ENCODE measurements at places on chromosomes 7 and 10.

GRCh38 chr7:16926283-16926682 is 44.5 kb upstream of the AGR3 start:
- DNase-seq = no peak

DNA sequence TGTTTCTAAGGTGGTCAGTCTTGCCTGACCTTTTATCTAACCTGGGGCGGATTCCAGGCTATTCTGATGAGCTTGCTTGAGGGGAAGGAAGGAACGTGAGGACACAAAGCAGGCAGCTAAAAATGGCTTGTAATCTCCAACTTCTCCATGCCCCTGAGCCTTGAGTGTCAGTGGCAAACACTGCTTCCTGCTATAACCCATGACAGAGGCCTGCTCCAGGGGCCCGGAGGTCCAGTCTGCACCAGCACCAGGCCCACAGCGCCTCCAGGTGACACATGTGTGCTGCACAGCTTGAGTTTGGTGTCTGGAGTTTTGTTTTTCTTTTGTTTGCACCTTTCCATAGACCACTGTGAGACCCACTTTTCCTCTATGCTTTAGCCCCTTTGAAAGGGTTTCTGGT is 207.9 kb downstream of the PAXIP1 start:
- DNase-seq = no peak

DNA sequence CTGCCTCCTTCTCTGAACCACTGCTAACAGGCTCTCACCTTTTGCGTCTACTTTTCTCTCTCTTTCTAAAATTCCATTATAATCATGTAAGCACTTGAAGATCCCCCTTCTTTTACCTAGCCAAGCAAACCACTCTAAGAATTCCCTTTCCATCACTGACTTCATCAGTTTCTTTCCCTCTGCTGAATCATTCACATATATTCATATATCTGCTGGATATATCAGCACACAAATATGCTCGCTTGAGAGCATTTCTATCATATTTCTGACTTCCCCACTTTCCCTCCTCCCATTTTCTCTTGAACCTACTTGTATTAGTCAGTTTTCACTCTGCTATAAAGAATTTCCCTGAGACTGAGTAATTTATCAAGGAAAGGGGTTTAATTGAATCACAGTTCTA is 84.2 kb upstream of the LRRN3 start:
- DNase-seq = no peak

- no peak for DNase-seq
Measured at GRCh38 chr7:132066761-132067171, 509.5 kb downstream of the PLXNA4 start.

DNA sequence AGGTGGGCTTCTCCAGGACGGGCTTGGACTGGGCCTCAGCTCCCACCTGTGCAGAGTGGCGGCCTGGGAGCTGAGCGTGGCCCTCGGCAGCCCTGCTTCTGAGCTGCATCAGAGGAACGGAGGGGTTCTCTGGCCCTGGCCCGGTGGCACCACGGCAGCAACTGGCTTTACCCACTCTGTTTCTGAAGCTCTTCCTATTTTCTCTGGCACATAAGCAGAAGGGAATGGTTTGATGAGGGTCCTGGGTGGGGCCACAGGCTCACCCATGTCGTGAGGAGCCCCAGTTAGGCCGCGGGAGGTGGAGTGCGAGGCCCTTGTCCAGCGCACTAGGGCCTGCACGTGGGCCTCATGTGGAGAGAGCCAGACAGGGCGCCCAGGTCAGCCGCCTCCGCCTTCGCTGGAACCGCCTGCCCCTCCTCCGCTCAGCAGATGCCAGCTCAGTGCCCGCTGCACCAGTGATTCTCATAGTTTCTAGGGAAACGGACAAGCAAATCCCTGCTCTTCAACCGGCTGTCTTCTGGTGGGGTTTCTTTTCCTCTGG is 284.0 kb downstream of the CELF2 start:
- DNase-seq = no peak

DNA sequence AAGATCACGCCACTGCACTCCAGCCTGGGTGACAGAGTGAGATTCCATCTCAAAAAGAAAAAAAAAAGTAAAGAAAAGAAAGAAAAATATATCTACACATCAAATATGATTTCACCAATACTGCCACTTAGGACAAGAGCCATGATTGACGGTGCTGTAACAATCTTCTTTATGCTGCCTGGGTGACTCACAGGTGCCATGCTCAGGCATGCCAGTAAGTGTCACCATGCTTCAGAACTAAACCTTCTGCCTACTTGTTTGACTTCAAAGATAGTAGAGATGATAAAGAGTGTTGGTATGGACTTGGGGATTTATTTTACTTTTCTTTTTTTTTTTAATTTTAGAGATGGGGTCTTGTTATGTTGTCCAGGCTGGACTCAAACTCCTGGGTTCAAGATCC is 33.6 kb upstream of the DNMBP start:
- no peak for DNase-seq

- DNase-seq = no peak
Measured at GRCh38 chr10:90087197-90088023, 386.0 kb downstream of the KIF20B start.

GRCh38 chr10:5343979-5344378 is 20.8 kb upstream of the UCN3 start:
- no peak for DNase-seq

DNA sequence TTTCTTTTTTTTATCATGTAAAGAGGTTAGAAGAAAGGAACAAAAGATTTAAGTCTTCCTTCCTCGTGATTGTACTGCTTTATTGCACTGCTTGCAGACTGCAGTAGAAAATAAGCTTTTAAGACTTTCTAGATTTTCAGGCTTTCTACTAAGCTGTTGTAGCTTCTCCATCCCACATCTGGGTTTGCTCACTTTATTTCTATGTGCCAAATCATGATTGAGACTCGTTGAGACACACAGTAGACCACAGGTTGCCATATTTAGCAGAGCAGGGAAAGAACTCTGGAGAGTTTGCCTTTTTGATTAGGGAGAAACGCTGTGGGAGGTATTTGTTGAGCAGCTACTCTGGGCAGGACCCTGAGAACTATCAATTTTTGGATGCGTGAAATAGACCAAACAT is 89.2 kb upstream of the BTBD16 start:
- DNase-seq = no peak

- DNase-seq = no peak
Measured at GRCh38 chr7:91553410-91553895, 289.2 kb downstream of the FZD1 start.

GRCh38 chr7:48106906-48107659 is 18.0 kb downstream of the UPP1 start:
- DNase-seq = no peak

DNA sequence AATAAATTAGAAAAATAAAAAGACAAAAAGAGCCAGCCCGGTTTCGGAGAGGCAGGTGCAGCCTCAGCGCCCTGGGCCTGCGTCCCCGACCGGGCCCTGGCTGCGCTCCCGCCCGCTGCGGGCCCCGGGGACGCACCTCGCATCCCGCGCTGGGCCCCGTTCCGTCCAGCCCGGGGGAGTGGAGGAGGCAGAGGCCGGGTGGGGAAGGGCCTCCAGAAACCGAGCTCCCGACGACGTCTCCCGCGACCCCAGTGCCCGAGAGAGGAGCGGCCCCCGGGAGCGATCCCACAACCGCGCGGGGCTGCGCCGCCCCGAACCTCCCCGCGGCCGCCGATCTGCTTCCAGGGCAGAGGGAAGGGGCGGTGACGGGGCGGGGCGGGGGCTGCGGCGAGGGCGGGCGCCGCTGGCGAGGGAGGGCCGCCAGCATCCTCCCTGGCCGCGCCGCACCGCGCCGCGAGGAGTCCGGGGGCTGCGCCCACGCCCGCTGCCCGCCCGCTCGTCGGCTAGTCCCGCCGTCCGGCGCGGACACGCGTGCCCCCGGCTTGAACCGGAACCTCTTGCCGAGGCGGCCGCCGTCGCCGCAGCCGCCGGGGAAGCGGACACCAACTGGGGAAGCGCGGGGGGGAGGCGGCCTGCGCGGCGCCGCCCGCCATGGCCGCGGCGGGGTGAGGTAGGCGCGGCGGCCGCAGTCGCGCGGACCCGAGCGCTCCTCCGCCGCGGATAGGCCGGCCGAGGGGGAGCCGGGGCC is at the start of gene CCNY:
Gene CCNY (plus strand): TSS at position 426 of the 748 bp plus-strand sequence. CDS start 545 bp downstream, outside the sequence.
- DNase-seq = peak; percentile 41

- DNase-seq = no peak
Measured at GRCh38 chr7:30846378-30846777, 65.3 kb upstream of the AQP1 start.

- DNase-seq = no peak
Measured at GRCh38 chr7:43584195-43584586, 1.3 kb downstream of the STK17A start.

DNA sequence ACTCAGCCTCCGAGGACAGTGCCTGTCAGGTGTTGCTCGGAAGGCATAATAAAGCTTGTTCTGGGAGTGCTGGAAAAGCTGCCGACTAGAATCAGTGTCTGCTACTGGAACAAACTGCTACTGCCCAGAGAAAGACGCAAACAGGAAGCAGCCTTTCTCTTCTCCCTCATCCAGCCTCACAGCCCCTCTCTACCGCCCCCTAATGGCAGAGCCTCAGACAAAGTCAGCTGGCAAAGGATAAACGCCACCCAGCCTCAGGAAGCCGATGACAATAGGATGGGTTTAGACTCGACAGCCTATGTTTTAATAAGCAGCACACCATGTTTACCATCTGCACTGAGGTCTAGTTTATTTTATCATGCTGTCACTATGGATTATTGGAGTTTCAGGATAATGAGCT is 169.5 kb upstream of the LYZL1 start:
- no peak for DNase-seq

- DNase-seq = no peak
Measured at GRCh38 chr7:17903337-17903736, 37.0 kb downstream of the SNX13 start.

GRCh38 chr10:38174336-38174735 is 80.2 kb downstream of the ZNF37A start:
- DNase-seq = no peak

GRCh38 chr10:100101192-100102076 is 19.8 kb upstream of the CPN1 start:
- no peak for DNase-seq

GRCh38 chr7:77482015-77482414 is 55.1 kb upstream of the PTPN12 start:
- no peak for DNase-seq

DNA sequence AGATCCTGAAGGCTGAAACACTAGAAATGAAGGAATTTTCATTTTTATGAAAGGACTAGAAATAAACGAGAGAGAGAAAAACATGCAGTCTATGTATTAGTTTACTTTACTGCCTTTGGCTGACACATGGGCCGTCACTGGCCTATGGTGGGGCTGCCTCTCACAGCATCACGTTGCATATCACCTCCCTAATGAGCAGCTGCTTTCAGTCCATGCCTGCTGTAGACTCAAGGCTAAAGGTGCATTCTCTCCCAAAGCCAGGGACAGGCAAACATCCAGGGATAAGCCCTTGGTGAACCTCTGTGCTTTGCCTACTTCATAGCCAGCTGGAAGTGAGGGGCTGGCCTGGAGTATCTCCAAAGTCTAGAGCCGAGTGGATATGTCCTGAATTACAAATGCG is 359.4 kb downstream of the GPAM start:
- DNase-seq = no peak

DNA sequence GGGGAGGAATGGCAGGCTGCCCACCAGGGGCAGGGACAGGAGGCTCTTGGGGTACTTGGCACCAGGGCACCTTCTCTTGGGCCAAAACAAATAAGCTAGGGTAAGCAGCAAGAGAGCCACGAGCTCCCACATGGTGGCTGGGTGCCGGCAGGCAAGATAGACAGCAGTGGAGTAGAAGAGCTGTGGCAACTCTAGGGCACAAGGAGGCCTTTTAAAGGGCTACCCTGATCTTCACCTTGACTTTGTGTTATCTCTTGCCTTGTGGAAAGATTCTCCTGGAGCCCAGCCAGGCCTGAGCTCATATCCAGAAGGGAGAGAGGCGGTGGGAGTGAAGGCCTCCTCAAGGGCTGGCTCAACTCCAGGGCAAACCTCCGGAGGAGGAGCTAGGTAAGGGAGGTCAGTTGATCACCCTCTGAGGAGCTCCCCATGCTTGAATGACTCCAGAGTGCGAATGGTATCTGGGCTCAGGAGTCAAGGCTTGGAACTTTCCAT is at the start of gene CYP17A1:
Gene CYP17A1 (minus strand): TSS at position 184 of the 492 bp plus-strand sequence. CDS start 52 bp downstream, at position 132.
- DNase-seq = no peak

DNA sequence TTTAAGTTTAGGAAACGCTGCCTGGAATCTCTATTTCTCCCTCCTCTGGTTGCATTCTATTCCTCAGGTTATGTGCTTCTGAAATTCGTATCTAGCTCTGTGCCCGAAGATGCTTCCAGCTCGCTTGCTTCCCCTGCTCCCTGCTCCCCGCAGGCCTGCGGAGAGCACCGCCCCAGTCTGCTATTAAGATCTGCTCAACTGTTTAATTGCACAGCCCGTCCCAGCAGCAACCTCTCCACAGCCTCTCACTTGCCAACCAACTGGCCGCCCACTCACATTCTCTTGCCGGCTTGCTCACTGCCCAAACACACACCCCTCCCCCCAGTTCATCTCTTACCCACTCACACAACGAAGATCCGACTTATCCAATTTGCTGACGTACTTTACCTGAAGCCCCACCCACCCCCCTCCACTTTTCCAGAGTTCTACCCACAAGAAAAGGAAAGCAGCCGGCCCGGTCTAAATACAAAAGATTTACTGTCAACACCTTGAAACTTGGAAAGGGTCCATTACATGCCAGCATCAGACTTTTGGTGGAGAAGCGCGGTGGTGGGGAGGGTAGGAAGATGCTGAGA is 167.3 kb upstream of the KLF14 start:
- no peak for DNase-seq

- no peak for DNase-seq
Measured at GRCh38 chr10:59635502-59636290, 74.0 kb downstream of the SLC16A9 start.

GRCh38 chr7:42913591-42913990 is 1.7 kb upstream of the C7orf25 start:
- no peak for DNase-seq

- no peak for DNase-seq
Measured at GRCh38 chr7:23299770-23300300, 696 bp downstream of the MALSU1 start.

- DNase-seq = no peak
Measured at GRCh38 chr10:94205396-94205831, 157.3 kb downstream of the NOC3L start.

GRCh38 chr10:98086837-98087708 is 47.4 kb upstream of the R3HCC1L start:
- no peak for DNase-seq

- no peak for DNase-seq
Measured at GRCh38 chr7:92415225-92415624, 32.1 kb upstream of the GATAD1 start.

- no peak for DNase-seq
Measured at GRCh38 chr10:104406715-104407650, 53.4 kb downstream of the CFAP58 start.

DNA sequence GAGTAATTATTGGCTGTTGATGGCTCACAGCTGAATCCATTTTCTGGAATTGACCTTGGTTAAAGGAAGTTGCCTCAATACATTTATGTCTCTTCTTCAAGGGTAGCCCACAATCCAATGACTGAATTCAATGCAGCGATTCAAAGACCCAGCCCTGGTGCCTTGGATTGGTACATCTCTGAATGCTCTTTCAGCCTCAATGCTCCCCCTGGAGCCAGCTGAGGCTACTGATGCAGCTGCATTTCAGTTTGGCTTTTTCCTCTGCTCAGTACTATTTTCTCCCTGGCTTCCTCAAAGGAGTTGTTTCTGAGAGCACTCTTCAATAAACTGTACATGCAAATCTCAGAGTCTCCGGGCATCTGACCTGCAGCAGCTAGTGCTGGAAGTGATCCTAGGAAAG is 633 bp upstream of the EBLN1 start:
- DNase-seq = no peak

All from D721Med (cell line).